Progenitor cell of endocrine pancreas (in vitro differentiated cells): ENCODE measurements at places on chromosomes 2 and 18.

DNA sequence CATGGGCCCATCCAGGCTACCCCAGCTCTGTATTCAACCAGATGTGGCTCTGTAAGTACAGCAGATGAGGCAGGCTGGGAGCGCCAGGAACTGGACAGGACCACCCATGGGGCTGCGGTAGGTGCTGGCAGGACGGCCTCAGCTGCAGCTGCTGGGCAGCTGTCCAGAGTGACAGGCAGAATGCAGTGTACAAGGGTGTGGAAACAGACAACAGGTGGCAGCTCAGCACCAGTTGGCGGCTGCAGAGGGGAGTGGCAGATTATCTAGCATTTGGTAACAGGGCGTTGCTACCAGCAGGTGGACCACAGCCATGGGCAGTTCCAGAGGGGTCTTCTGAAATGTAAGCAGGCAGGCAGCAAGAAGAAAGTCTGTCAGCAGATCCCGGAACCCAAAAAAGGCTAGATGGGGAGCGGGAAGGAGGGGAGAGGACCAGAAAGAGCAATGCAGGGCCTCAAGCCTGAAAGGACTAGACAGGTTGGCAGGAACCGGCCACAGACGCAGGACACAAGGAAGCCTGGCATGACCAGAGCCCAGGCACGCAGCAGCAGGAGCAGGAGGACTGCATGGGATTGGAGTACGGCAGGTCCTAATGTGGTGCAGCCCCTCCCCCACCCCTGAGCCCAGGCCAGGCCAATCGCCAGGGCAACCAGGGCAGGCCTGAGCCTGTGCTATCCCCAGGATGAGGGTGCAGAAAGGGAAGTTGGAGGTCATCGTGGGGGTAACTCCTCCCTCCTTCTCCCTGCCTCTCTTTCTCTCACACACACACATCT, 24.7 kb downstream of the PKDCC start:
- no peak for DNase-seq

GRCh38 chr2:53475321-53475720, 292.3 kb upstream of the CHAC2 start:
- no peak for DNase-seq

GRCh38 chr2:111883661-111884591, at the start of gene ANAPC1:
Gene ANAPC1 (minus strand): TSS chr2:111884193. CDS start chr2:111880825, 3,368 bp downstream.
- DNase-seq = peak; percentile 65

- DNase-seq = no peak
These were observed 27.3 kb downstream of the CDC42EP3 start for GRCh38 chr2:37644191-37644590.

GRCh38 chr2:240362216-240362755, 73.2 kb upstream of the GPC1 start:
- DNase-seq = no peak

DNA sequence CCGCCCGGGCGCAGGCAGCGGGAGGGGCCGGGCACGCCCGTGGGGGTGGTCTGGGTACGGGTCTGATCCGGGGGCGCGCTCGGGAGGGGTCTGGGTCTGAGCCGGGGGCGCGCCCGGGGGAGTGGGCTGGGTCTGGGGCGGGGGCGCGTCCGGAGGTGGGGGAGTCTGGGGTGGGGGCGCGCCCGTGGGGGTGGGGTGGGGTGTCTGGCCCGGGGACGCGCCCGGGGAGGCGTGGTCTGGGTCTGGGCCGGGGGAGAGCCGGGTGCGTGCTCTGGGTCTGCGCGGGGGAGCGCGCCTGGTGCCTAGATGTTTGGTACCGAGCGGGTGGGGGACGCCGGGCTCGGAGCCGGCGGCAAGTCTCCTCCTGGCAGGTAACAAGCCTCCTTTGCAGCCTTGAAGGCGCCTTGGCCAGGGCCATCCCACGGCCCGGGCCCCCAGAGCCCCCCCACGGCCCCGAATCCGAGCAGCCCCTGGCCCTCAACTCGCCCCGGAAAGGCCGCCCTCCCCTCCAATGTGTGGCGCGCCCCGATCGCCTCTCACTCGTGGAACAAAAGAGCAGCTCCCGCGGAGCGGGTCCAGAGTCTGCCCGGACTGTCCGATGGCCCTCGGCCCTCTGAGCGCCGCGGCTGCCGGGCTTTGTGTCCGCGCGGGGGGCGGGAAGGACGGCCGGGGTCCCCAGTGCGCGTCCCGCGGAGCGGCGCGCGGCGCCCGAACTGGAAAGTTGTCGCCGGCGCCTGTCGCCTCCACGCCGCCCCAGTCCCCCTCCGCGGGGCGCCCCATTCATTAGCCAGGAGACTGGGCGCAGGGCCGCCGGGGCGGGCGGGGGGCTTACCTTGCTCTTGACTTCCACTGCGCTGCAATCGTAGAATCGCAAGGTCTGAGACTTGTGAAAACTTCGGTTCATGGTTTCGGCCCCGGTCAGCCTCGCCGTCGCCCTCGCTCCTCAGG, 595 bp downstream of the PARD6G start:
- peak; percentile 57 for DNase-seq

DNA sequence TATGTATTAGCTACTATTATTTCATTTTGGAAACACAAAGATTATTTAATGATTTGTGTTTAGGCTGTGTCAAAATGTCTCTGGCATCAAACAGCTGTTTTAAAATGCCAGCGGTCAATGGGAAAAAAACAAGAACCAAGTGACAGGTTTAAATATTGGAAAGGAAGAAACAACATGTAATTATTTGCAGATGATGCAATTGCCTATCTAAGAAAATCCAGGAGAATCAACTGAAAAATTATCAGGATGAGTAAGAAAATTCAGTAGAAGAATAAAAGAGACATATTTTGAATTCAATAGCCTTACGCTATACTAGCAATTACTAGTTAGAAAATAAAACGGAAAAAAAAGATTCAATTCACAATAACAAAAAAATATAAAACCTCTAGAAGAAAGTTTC, 51.6 kb downstream of the HNRNPLL start:
- DNase-seq = no peak

DNA sequence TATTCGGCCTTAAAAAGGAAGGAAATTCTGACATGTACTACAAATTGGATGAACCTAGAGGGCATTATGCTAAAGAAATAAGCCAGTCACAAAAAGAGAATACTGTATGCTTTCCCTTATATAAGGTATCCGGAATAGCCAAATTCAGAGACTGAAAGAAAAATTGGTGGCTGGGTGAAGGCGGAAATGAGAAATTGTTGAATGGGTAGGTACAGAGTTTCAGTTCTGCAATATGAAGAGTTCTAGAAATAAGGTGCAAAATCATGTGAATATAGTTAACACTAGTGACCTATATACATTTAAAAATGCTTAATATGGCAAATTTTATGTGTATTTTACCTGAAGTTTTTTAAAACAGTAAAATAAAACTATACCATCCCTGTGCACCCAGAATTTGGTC, 43.1 kb downstream of the RMP24 start:
- DNase-seq = no peak

GRCh38 chr2:176317623-176318065, 48.4 kb downstream of the MTX2 start:
- DNase-seq = no peak

GRCh38 chr2:33291278-33292013, 185.0 kb upstream of the RASGRP3 start:
- DNase-seq = no peak

GRCh38 chr2:181196401-181196800, 216.0 kb downstream of the UBE2E3 start:
- DNase-seq = no peak

DNA sequence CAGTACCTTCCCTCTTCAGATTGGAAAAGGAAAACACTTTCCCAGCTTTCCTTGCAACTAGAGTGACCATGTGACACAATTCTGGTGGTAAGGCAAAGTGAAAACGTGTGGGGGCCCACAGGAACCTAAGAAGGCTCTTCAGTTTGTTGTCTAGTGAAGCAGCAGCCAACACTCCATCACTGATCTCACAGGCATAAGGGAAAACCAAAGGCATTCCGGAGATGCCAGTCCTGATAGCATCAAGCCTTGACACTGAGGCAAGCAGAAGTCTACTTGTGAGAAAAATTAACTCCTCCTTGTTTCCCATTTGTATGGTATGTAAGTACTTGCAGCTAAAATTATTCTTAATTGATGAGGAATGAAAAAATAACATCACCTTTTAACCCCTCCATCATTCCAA, 88.3 kb downstream of the ETAA1 start:
- DNase-seq = no peak

DNA sequence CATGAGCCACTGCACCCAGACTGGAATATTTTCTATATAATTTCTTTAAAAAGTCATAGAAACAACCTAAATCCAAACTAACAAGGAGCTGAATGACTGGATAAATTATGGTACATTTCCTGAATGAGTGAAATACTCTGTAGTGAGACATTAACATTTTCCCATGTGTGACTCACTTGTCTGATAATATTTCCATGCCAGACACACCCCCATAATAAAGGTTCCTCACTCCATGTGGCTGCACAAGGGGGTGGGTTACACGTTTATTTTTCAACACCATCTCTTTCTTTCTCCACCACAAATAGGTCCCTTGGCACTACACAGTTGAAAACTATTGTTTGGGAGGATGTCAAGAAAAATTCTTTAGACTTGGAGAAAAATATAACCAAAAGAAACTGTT, 266.3 kb upstream of the LYPD1 start:
- no peak for DNase-seq

GRCh38 chr18:58255701-58256311, 211.8 kb downstream of the NEDD4L start:
- no peak for DNase-seq

DNA sequence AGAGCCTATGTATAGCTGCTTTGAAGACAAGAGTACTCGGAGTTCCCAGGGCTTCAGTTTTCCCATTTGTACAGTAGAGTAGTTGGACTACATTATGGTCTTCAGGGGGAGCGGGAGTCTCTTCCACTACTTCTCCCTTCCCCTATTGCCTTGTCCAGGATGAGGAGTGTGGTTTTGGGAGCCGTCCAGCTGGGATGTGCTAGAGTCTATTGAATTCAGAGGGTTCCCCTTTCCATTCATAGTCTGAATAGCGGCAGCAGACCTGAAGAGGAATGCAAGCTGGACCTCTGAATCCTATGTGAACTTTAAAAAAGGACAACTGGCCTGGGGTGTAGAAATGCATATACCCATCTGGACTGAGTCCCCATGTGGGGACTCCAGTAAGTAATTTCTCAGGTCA, 43.5 kb upstream of the EPG5 start:
- DNase-seq = no peak

DNA sequence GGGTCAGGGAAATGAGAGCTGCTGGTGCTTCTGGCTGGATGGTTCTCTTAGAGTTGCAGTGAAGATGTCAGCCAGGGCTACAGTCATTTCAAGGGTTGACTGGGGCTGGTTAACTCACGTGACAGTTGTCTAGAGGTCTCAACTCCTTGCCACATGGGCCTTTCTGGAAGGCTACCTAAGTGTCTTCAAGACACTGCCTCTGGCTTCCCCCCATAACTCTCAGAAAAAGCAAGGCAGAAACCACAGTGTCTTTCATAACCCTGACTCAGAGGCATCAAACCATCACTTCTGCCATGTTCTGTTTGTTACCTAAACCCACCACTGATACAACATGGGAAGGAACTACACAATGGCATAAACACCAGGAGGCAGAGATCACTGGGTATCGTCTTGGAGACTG, 828.9 kb downstream of the EPHA4 start:
- DNase-seq = no peak

- DNase-seq = no peak
These were observed 788.7 kb upstream of the KLHL29 start for GRCh38 chr2:22596306-22596705.

DNA sequence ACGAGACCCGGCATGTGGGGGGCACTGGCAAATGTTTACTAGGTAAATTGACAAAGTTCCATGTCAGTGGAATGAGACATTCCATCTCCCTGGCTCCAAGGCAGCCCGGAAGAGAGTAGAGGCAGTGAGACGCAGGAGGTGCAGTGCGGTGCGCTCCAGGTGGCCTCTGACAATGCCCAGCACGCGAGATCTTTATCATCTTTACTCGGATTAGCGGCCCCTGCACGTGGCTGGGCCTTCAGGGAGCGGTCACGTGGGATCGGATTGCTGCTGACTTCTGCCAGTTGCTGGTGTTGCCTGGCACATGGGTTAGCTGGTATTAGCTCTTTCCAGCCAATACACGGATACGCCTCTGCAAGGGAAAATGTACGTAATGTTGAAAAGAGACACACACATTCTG, 151.2 kb upstream of the ALKAL2 start:
- no peak for DNase-seq

- no peak for DNase-seq
These were observed 47.9 kb upstream of the KCNF1 start for GRCh38 chr2:10863837-10864236.

GRCh38 chr2:86305195-86305914, 32.1 kb downstream of the REEP1 start:
- no peak for DNase-seq

DNA sequence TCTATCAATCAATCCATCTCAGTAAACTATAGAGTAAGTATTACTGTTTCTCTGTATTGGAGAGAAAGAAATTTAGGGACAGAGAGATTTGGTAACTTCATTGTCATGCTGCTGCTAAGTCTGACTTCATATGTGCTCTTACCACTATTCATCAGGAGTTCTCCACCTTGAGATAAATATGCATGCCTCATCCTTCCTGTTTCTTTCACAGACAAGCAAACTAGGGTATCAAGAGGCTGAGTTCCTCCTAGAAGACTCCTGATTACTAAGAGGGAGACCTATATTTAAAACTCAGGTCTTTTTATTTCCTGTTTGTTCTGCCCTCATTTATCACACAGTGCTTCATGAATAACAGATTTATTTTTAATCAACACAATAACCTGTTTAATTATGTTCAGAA, 34.1 kb downstream of the RIT2 start:
- DNase-seq = no peak

- no peak for DNase-seq
These were observed 22.4 kb upstream of the PMAIP1 start for GRCh38 chr18:59877361-59877760.

DNA sequence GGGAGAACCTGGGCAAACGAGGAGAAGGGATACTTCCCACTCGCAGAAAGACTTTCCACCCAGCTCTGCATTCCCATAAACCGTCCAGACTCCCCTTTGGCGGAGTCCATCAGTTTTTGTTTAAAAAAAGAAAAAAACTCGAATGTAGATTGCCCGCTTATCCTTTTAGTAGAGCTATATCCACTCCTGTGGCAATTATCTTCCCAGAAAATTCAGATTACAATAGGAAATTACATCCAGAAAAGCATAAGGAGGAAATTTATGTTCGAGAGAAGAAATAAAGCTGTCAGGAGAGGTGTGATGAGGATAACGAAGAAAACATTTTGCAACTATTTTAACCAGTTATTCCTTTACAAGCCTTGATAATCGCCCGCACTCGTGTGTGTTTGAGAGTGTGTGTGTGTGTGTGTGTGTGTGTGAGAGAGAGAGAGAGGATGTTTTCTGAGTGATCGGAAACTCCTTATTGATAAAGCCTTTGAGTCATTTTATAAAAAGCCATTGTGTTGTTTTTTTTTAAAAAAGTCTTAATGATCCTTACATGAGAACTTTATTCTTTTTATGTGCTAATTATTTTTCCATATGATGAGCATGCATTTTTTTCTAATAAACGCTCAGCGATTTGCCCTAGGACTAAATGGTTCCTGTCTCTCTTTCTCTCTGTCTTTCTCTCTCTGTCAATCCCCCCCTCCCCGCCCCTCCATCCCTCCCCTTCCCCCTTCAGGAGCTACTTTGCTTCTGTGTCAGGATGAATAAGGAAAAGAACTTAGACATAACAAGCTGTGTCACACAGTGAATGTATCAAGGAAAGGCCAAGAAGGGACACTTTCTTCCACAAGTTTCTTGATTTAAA, 1.1 kb upstream of the PPP3R1 start:
- no peak for DNase-seq
